ENCODE measurements at places on chromosomes 7 and 10.

- no peak for DNase-seq
Observed at GRCh38 chr10:131277278-131277677, 34.2 kb downstream of the TCERG1L start.

- DNase-seq: no peak
Observed at GRCh38 chr7:92665926-92666325, 75.7 kb upstream of the FAM133B start.

DNA sequence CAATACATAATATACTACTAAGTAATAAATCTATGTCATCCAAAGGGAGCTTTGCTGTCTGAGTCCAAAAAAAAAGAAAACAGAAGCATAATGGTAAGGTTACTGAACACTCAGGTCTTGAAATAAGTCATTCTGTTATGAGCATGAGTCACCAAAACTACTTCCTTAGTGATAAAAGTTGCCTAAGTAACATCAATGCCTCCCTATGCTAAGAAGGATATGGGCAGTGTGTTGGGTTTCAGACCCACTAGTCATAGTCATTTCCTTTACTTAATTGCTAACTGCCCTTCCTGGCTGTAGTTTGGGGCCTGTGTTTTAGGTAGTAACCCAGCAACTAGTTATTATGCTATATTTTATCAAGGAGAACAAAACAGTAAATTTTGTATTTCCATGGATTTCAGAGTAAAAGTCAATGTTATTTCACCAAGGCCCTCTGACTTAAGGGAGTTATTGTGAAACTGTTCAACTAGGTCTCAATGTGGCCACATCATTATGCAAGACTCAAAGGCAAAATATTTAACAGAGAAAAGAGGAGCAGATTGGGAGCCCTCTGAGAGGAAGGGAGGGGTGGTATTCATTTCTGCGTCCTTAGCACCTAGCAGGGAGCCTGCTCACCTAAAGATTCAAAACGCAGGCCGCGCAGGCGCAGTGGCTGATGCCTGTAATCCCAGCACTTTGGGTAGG lies 11.7 kb upstream of the VIM start:
- no peak for DNase-seq

GRCh38 chr7:6442114-6442513 lies 5.6 kb downstream of the DAGLB start:
- no peak for DNase-seq

DNA sequence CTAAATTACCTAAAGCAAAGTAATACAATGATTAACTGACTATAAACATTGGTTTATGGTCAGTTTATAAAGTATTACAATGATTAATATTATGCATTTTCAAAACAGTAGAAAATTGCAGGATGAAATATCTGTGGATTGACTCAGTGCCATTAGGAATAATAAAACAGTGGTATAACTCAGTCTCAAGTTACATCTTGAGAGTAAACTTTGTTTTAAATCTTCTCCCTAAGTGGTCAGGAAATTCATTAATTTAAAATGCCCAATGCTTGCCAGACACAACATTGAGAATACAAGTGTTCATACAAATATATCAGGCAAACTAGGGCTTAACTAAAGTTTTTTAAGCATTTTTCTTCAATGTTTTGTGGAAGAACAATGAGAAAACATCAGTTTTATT lies 257.8 kb downstream of the ETV1 start:
- no peak for DNase-seq

DNA sequence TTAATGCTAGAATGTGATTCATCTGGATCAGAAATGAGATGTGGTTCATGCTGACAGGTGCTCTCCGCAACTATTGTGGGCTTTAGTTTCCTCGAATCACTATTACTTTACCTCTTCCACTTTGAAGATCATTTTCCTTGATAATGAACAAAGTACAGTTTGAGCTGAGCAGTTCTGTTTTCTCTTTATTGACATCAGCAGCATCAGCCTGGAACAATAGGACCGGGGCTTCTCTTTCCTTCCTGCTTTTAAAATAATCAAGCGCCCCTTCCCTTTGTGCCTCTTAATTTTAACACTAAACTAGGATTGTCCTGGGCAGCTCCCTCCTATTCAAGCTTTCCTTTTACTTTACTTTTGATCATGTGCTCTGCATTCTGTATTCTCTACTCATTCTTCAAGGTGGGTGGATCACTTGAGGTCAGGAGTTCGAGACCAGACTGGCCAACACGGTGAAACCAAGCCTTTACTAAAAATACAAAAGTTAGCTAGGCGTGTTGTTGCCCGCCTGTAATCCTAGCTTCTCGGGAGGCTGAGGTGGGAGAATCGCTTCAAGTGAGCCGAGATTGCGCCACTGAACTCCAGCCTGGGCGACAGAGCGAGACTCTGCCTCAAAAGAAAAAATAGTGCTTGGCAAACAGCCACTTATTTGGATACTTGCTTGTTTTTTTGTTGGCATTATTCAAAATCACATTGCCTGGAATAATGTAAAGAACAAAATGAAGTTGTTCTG lies 67.0 kb upstream of the RHEB start:
- DNase-seq: no peak

GRCh38 chr10:61804414-61804813 lies 97.1 kb upstream of the ARID5B start:
- no peak for DNase-seq

DNA sequence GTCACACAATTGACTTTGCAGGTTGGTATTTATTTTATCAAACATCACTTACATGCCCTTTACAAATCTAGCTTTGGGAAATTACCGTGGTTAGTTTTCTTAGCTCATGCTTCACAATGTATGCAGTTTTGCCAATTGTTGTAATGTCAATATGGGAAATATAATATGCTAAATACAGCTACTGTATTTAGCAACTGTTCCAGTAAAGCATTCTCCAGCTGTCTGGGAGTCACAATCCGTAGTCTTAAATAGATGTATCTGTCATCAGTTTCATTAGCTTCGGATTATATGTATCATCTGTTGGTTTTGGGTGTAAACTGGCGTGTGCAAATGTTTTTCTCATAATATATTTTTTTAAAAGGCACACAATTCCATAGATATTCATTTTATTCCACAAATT lies 19.4 kb upstream of the AHR start:
- DNase-seq: no peak

- DNase-seq: no peak
Observed at GRCh38 chr10:95693071-95693667, 558 bp downstream of the TCTN3 start.

DNA sequence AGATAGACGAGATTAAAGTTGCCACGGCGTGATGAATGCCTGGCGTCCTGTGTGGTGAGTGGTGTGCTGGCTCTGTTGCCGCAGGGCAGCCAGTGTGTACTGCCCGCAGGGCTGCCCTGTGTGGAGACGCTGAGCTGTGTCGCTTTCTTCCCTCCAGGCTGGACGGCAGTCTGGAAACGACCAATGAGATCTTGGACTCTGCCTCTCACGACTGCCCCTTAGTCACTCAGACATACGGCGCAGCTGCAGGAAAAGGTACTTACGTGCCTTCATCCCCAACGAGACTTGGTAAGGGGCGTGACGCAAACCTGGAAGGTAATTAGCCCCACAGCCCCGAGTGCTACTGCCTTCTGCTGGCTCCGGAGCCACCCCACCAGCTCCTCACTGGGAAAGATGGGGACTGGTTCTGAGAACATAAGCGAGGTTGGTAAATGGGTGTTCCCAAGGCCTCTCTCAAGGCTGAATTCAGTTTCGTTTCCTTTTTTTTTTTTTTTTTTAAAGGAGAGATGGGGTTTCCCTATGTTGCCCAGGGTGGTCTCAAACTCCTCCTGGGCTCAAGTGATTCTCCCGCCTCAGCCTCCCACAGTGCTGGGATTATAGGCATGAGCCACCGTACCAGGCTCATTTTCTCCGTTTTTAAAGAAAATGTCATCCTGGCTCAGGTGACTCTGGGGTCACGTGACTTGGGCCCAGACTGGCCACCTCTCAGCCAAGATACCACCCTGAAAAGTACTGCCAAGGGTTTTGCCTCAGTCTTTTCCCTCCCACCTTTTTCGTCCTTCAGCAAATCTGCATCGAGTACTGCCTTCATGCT lies 39.6 kb downstream of the WIPI2 start:
- no peak for DNase-seq

GRCh38 chr10:323651-324293 lies 188.5 kb downstream of the ZMYND11 start:
- no peak for DNase-seq

GRCh38 chr7:38574086-38574485 lies 57.1 kb downstream of the AMPH start:
- no peak for DNase-seq

DNA sequence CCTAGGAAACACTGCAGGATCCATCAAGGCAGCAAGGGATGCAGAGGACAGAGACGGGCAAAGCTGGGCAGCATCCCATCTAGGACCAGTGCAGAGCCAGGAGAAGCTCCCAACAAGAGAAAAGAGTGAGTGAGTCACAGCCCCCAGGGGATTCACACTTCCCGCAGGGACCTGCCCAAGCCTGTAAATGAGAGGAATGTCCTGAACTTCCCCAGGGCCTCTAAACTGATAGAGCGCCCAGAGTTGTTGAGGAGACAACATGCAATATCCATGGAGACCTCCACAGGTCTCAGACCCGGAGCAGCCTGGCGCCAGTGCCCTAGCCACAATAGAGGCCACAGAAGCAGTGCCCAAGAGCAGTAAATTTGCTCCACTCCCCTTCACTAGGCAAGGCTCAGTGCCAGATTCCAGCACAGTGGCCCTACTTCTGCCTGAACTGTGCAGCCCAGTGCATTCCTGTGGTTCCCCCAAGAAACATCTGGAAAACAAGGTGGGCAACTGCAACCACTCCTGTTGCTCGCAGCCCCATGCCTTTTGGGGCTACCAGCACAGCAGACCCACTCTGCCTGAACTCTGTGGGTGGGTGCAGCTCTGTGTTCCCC lies 567.5 kb downstream of the POM121L12 start:
- DNase-seq: no peak

- DNase-seq: no peak
Observed at GRCh38 chr10:11740907-11741306, 1.3 kb upstream of the ECHDC3 start.

- no peak for DNase-seq
Observed at GRCh38 chr10:28996947-28997551, 291.8 kb upstream of the LYZL1 start.

DNA sequence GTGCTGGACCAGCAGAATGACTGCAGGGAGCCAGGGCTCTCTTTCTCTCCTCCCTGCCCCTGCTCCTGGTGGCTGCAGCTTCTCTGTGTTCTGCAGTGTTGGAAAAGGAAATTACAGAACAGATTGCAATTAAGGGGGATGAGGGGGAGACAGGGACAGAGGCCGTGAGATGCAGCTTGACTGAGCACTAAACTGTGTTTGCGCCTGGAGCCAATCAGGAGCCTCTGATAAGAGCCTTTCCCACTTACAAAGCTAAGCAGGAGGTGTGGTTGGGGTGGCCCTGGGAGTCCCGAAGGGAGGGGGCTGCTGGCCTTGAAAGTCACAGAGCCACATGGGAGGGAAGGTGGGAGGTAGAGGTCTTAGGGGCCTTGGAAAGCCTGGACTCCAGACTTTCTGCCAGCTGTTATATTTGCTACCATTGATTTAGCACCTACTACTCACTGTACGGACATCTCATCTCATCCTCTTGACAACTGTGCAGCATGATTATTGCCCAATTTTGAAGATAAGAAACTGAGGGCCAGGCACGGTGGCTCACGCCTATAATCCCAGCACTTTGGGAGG lies 26.7 kb downstream of the TRIM8 start:
- DNase-seq: no peak

DNA sequence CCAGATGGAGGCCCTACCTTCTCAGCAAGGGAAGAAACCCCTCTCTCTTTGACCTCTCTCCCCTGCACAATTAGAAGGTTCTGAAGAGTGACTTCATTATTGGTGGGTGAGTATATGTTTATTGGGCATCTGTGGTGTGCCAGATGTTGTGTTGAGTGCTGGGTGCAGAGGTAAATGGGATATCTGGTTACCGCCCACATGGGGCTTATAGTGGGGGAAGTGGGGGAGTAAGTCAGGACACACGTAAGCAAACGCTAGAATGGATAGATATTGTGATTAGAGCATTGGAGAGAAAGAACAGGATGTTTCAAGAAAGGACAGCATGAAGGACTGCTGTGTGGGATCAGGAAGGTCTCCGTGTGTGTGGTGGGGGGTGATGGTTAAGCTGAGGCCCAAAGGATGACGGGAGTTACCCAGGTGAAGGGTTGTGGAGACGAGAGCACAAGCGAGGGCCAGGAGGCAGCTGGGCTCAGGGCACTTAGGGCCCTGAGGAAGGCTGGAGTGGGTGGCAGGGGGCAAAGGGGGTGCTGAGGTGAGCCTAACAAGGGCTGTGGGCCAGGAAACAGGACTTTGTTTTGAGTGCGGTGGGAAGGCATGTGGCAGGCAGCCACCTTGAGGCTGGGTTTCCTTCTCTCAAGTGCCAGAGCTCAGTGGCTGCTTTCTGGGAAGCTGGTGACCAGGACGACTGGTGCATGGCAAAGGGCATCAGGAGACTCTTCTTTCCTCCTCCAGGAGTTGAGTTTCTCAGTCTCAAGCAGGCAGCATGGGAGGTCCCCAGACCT lies 299.9 kb downstream of the RPS24 start:
- no peak for DNase-seq
